Fibroblast of villous mesenchyme (primary cell): ENCODE measurements at places on chromosomes 3 and 15. TPM values are rescaled to one million over a fixed set of nuclear protein-coding genes. Genes with fewer than 3 reads are reported as not detected.

FAM3D gene
- not detected in 2 replicates for total RNA-seq

PLSCR2 gene
- total RNA-seq: 0.43 TPM in 1 of 2 replicates, not detected in the other

ALDH1A3 gene
- total RNA-seq: 42.7 and 46.7 TPM in 2 replicates

OIP5 gene
- 2.6 and 8.6 TPM in 2 replicates for total RNA-seq

CYP1A2 gene
- total RNA-seq: not detected in 2 replicates

ERC2 gene
- under 0.01 and 0.43 TPM in 2 replicates for total RNA-seq

HTR3E gene
- not detected in 2 replicates for total RNA-seq
